ENCODE measurements at places on chromosomes 2 and 18.

- DNase-seq: no peak
These were observed 108.3 kb upstream of the PPP1CB start for GRCh38 chr2:28643327-28643726.

GRCh38 chr2:172086241-172087206, 1.2 kb downstream of the DLX1 start:
- peak; percentile 80 for DNase-seq

DNA sequence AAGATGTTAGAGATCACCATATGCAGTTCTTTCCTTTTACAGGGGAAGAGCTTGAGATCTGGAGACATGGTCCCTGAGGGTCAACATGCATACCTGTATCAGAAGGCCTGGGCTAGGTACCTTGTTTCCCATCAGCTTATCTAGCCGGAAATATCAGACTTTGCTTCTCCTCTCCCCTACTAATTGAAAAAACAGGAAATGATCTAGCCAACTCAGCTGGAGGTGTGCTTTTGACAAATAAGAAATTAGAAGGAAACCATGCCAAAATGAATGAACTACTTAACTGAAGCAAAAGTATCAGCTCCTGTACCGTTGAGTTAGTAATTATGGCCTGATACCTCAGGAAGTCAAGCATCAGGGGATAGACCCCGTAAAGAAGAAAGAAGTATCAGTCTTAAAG, 20.4 kb downstream of the PKP4 start:
- DNase-seq: no peak

GRCh38 chr18:76528477-76529432, 33.7 kb upstream of the ZNF516 start:
- DNase-seq: no peak

DNA sequence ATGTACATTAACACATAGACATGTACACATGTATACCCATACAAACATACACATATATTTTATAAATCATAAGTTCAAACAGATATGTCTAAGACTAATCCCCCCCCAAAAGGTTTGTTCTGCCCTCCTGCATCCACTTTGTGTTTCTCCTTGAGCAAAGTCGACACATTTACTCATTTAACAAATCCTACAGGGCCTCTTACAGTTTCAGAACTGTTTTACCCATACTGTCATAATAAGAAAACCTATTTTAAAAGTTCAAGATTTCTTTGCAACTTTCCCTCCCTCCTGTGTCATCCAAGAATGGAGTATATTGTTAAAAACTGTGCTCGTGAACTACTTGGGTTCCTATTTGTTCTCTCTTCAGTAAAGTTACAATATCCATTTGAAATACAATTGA, 166.7 kb downstream of the L3MBTL4 start:
- no peak for DNase-seq

DNA sequence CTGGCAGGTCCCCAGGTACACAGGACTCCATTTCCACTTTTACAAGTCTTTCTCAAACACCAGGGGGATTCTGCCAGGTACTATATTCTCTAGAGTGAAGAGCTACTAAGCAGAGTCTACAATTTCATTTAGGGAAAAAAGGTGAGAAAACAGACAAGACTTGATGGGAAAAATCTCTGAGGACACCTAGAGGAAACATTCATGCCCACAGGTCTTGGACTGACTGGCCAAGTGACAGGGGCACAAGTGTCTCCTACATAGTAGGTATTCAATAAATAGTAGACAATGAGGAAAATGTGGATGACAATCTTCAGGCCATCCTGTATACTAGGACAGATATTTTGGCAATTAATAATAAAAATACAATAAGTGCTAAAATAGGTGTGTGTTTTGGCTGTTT, 228.6 kb downstream of the CLIP4 start:
- DNase-seq: no peak

GRCh38 chr2:173957517-173957916, 7.7 kb downstream of the SP3 start:
- DNase-seq: no peak

GRCh38 chr2:61784643-61785042, 69.2 kb downstream of the FAM161A start:
- DNase-seq: no peak

GRCh38 chr2:104746299-104746698, 107.6 kb upstream of the POU3F3 start:
- no peak for DNase-seq

DNA sequence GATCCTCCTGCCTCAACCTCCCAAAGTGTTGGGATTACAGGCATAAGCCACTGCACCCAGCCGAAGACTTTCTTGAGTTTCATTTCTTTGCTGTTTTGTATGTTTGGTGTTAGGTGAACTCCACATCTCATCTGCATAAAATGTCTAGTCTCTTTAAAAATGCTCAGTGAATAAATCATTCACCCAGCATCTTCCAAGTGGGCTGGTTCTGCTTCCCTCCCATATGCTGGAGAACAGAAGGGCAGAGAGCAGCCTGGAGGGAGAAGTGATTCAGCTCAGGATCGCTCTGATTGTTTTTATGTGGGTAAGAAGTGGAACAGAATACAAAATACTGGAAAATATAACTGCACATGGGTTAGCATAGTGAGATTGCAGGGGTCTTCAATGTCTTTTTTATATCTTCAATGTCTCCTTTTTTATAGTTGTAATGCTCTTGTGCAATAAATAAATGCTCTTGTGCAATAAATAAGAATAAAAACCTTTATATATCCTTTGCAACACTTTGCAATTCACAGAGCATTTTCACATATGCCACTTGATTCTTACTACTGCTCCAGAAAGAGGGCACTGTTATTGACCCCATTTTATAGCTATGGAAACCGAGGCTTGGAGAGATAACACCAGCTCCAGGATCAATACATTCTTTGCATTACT, 253.0 kb upstream of the NCKAP5 start:
- DNase-seq: no peak

DNA sequence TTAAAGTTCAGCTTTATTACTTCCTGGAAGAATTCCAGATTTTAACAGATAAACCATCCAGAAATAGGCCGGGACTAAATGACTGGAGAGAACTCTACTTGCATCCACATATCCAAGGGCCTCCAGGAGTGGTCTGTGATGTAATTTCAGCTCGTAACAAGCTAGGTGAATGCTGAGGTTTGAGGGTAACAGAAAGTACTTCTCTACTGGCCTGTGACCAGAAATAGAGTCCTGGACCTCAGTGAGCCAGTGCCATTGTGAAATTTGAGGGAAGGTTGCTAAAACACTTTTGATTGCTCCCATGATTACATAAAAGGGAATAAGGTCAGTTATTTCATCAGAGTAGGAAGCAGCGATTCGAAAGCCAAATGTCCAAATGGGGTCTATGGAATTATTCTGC, 158.1 kb downstream of the DOCK10 start:
- DNase-seq: no peak

DNA sequence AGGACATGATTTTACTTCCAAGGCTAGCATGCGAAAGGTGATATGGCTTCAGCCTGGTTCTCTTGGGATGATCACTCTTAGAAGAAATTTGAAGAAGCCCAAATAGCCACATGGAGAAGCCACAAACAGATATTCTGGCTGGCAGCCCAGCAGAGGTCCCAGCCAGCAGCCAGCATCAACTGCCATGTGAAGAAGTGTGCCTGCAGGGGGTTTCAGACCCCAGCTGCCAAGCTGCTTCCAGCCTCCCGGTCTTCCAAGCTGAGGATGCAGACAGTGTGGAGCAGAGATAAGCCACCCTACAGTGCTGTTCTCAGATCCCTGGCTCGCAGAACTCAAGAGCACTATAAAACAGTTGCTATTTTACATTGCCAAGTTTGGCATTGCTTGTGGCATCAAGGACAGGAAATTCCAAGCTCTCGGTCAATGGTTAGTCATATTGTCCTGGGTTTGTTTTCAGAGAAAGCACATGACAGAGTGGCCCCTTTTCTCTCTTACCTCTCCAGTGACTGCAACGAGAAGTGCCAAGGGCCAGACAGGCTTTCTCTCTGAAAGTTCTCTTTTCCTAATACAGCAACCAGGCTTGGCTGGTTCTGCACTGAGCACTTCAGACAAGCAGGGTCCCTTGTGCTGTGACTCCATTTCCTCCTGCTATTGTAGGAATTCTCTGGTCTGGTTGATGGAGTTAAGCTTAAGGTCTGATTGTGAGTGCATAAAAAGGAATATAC, 223.7 kb downstream of the ANKRD30B start:
- DNase-seq: no peak

DNA sequence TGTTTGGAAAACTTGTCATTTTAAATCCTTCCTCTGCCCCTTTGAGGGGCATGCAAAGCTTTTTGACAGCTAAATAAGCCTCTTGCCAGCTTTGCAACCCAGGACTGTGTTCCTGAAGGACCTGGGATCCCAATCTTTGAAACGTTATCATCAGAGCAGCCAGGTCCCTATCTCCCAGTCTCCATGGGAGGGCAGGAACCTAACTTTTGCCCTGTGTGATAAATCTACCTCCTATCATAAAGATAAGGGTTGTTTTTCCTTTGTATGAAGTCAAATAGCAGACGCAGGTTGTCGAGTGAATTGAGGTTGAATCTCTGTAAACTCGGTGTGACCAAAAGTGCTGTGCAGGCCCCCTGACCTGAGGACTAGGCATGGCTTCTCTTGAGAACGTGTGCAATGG, 30.1 kb downstream of the TPRKB start:
- DNase-seq: no peak

- no peak for DNase-seq
These were observed 48.0 kb upstream of the CYP1B1 start for GRCh38 chr2:38123911-38124310.

DNA sequence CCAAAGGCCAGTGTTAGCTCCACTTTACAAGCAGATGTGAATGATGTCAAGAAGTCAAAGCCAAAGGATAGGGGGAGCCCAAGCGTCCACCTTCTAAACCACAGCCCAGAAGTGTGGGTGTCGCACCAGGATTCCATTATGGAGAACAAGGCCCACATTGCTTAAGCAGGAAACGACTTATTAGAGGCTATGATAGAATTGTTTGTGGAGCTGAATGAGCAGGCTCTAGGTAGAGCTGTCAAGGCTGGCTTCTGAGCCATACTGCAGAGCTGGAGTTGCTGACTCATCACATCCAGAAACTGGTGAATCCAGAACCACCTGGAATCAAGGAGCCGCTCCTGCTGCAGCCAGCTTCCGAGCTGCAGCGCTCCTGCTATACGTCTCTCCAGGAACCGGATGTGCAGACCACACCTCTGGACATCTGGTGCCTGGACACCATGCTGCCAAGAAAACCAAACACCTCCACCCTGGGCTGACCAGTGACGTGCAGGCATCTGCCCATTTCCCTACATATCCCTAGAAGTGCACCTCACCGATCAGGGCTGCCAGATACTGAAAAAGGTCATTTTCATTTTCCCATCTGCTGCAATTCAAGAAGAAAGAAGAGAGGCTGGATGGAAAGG, 6.2 kb upstream of the TWIST2 start:
- DNase-seq: no peak

DNA sequence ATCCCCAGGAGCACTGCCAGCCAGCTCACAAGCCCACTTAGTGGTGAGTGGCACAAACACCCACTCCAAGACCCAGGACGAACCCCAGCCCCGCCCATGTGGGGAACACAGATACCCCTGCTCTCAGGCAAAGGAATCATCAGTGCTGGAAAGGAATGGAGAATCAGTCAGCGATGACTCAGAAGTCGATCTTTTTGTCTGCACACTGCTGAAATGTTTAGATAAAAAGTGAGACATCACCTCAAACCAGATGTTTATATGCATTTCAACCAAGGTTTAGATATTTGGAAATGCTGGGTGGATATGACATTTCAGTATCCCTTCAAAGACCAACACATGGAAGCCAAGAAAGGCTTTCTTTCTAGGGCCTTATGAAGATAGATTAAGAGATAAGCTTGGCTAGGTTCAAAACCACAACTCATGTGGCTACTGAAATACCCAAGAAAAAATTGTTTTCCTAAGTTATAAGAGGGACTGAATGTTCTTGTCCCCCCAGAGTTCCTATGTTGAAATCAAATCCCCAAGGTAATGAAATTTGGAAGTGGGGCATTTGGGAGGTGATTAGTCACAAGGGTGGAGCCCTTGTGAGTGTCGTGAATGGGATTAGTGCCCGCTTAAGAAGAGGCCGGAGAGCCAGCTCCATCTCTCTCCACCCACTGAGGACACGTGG, 43.7 kb downstream of the POU3F3 start:
- no peak for DNase-seq

GRCh38 chr2:240250985-240251847, 110.8 kb upstream of the OTOS start:
- peak; percentile 48 for DNase-seq

- DNase-seq: no peak
These were observed 68.7 kb downstream of the DIS3L2 start for GRCh38 chr2:232030229-232030628.

- DNase-seq: peak; percentile 25
These were observed 232.0 kb downstream of the LDLRAD4 start for GRCh38 chr18:13450289-13451212.

DNA sequence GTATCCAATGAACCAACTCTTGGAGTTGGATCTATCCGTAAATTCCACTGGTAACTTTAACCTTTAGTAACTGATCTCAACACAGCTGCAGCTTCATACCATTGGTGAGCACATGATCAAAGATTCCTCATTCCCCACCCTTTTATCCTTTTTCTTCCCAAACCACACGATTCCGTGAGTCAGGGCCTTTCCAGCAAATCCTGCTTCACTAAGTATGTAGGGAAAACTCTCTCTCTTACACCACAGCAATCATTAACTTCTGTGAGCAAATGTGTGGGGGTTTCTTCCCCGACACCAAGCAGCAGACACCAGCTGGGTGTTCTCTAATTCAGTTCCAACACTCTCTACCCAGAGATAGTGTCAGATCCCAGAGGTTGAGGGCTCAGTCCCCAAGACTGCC, 23.5 kb downstream of the ELP2 start:
- DNase-seq: no peak

DNA sequence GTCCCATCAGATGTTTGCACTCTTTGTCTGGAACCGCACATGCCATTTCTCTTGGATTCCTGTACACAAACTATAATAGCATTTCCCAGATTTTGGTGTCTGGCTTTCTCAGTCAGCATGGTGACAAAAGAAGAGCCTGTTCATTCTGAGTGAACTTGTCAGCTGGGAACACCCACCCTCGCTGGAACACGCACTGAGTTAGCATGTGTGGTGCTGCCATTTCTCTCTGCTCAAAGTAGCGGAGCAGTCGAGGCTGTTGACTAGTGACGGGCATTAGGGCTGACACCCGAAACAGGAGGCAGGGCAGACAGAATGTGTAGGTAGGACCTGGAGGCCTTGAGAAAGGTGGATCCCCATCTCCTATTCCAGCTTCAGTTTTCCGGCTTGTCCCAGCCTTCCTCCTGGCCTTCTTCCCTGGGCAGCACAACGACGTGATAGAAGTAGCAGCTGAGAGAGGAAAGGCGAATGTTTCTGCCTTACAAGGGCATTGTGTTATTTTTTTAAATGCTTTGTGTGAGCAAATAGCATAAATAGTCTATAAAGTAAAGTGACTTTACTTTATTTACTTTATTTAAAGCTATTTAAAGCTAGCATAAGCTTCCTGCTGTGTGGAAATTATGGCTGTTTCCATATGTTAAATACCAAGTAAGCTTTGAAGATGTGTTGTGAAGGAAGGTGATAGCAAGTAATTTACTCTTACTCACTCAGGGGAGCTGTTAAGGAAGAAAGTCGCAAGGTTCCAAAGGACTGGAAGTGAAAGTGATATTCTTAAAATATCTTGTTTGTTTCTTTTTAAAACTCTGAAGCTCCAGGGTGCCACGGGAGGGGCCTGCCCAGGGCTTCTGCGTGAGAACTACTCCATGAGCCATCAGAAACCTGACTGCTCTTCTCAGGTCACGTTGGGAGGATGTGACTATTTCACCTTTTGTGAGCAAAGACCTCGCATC, 272.6 kb downstream of the NEDD4L start:
- no peak for DNase-seq
